Skin of body (tissue), 3 donors: ENCODE measurements at places on chromosomes 4 and X. TPM values are rescaled to one million over a fixed set of nuclear protein-coding genes. Genes with fewer than 3 reads are reported as not detected.

Gene TMEM165
- total RNA-seq = 90.5 TPM

- DNase-seq = no peak
These were observed 41.0 kb downstream of the PRPS1 start for GRCh38 chrX:107669261-107669660.

DNA sequence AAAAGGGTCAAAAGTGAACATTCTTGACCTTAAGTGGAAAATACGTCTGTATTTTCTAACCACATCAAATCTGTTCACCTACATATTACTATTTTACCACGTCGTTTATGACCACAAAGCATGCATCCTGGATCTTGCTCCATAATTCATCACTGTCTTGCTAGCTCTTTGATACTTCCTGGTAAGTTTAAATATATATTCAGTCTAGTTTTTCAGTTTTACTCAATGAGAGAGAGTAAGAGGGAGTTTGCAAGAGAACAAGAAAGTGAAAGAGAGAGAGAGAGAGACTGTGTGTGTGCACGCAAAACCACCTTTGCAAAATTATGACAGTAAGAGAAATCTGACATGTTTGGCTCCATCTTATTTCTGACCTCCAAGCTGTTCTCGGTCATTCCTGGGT lies 173.7 kb upstream of the GALNTL6 start:
- no peak for DNase-seq

- no peak for DNase-seq
These were observed 564 bp downstream of the FAM149A start for GRCh38 chr4:186104890-186105646.

DNA sequence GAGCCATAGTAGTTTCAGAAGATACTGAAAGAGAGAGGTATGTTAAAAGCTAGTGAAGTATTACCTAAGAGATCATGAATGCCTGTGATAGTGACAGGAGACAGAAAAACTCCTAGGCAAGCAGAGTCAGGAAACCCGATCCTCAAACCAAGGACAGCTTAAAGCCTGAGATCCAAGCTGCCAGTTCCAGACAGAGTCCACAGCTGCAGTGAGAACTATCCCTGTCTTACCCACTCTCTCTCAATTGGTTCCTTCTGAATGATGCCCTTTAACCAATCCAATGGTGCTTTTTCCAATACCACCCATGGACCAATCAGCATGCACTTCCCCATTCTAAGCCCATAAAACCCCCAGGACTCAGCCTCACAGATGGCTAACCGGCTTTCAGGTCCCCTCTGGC lies 90.4 kb upstream of the PCDH10 start:
- DNase-seq = no peak

GRCh38 chrX:45712067-45712466 lies 511.4 kb upstream of the DIPK2B start:
- no peak for DNase-seq

DNA sequence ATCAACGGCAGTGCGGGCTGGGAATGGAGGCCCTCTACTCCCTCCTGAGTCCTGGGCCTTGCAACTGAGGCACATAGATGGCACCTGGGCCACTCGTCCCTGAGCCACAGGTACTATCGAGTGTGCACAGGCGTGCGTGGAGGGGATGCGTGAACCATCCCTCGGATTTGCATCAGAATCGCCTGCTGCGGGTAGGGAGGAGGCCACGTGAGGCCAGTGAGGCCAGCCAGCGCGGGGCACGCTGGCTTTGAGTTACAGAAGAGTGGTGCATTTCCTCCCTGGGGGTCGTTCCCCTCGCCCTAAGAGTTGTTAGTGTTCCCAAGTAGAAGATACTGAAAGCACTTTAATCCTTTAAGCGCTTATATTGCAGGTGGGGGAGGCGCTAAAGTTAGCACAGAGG lies 10.6 kb downstream of the ZFP92 start:
- no peak for DNase-seq

DNA sequence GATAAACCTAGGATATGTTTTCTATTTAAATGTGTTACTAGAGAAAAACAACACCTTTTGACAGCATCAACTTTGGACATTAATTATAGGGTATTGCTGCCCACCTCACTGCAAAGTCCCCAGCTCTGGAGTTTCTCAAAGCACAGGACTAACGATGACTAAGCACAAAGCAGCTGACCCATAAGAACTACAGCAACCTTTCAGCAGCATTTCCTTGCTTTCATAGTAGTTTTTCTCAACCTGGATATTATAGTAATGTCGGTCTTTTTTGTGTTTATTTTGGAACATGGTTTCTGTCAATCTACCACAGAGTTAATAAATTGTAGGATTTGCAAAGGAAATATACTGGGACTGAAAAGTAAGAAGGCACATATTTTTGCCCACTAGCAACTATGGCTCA lies 21.5 kb downstream of the HHIP start:
- DNase-seq = no peak

- DNase-seq = no peak
These were observed 36.9 kb downstream of the SORBS2 start for GRCh38 chr4:185774845-185775680.

- no peak for DNase-seq
These were observed 133.8 kb downstream of the ZC4H2 start for GRCh38 chrX:64842492-64842891.

Gene PLK4
- total RNA-seq = 15.4 TPM

DNA sequence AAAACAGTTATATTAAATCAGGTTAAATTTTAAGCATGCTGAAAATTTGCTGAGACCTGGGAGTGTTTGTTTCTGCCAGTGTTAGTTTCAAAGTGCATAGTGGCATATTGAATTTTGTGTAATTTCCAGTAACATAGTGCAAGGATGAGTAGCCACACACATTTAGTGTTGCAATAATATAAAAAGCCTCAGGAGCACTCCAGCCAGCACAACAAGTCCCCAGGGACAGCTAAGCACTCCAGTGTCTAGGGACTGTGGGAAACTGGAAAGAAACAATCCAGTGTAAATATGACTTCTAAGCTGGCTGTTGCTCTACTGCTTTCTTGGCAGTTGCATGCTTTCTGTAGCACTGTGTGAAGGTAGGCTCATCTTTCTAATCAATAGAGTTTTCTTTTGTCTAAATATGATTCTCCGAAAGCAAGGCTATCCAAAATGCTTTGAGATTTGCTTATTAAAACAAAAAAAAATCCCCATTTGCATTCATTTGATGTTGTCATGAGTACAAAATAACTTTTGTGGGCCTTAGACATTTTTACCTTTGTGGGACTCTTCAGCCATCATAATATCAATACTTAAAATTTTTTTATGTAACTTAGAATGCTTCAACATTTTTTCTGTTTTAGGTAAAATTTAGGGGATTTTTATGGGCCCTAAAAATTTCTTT lies 24.2 kb upstream of the CXCL2 start:
- no peak for DNase-seq

Gene NIPAL1
- 9.5 TPM for total RNA-seq

Gene IGFBP7
- total RNA-seq = 85.4 TPM

GRCh38 chr4:108029016-108029720 lies 39.5 kb downstream of the HADH start:
- DNase-seq = no peak

Gene MND1
- 5.7 TPM for total RNA-seq

DNA sequence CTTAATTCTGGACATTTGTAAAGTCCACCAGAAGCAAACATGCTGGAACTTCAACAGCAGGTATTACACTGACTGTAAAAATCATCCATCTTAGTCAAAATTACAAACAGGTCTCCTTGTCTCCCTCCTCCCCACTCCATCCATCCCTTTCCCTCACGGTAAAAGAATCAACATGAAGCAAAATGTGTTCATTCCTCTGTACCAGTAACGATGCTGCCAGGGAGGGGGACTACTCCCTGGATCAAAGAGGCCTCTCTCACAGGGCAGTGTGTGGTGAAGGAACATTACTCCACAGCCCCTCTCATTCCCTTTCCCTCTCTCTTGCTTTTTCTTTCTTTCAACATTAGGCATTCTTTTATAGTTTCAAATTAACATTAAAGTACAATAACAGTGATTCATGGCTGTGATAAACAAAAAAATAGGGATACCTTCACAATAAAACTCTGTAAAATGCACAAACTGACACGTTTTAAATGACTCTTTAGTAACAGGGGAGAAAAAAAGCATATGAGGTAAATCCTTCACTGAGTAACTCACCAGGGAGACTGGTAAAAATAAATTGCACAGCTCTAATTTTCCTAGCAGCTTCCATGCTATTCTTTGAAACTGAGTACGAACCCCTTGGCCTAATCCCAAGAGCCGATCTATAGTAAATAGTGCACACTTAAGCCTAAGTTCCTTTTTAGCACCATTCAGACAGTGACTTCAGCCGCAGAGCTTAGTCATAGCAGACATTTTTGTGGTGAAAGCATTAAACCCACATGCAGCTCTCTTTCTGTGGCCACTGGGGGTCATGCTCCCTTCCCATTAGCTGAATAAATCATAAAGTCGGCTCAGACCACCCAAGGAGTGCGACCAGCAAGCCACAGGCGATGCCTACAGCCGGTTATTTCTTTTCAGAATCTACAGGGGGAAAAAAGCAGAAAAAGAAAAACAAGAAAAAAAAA lies 215.6 kb upstream of the GYPA start:
- peak; percentile 61 for DNase-seq

DNA sequence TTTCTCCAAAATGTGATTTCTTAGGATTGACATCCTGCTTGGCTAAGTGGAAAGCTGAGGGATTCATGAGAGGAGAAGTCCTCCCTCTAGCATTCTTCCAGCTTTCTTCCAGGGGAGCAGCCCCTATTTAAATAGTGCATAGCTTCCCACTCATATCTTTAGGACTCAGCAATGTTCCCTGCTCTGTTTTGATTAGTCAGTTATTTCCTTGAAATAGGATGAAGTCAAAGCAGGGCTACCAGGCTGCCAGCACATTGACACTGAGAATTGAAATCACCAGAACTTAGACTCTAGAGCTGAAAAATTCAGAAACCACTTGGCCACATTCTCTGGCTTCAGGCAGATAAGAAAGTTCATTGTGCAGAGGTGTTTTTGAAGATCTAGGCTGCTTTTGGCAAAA lies 74.7 kb upstream of the SMAD1 start:
- DNase-seq = no peak

DNA sequence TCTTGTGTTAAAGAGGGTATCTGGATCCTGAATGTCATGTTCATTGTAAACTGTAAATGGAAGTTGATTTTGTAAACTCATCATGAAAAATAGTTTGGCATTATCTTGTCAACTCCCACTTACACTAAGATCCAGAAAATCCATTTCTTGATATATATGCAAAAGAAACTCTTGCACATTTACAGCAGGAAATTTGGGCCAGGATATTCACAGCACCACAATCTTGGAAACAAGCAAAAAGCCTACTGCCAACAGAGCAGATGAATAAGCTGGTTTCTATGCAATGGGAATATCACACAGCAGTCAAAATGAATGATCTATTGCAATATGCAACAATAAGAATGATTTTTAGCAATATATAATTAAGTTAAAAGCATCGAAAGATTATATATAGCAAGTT lies 8.6 kb downstream of the GABRA4 start:
- no peak for DNase-seq

DNA sequence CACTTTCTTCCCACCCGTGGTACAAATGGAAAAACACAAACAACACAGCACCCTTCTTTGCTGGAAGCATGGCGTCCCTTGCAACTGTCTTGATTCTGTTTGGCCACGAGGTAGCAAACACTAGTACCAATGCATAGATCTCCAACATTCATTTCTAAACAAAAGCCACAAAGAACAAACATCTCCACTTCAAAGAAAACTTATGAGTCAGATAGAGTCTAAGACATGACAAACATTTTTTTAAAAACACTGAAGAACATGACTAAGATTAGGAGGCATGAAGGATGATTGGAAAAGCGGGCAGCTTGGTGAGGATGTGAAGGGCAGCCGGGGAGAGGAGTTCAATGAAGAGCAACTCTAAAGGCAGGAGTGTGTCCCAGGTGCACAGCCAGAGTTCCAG lies 197.6 kb upstream of the FAM9B start:
- DNase-seq = no peak

Gene CD38
- total RNA-seq = 0.39 TPM

Gene FRMPD3
- total RNA-seq = 0.20 TPM

DNA sequence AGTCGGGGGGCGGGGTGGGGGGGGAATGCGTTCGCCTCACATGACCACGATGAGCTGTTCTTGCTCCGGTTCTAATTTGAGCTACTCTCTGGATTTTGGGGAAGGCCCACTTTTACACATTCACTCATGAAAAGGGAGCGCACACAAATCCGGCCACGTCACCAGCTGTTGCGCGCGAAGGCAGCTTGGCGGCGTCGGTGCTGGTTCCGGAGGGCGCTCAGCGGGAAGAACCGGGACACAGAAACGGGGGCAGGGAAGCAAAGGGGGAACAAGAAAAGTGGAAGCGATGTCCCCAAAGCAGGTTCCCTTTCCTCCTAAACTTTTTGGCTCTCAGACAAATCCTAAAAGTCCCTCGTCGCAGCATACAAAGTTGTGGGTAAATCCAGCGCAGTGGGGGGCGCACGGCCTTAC lies 605 bp downstream of the ANXA5 start:
- peak; percentile 80 for DNase-seq

- no peak for DNase-seq
These were observed 53.8 kb downstream of the RBM47 start for GRCh38 chr4:40575846-40576245.

DNA sequence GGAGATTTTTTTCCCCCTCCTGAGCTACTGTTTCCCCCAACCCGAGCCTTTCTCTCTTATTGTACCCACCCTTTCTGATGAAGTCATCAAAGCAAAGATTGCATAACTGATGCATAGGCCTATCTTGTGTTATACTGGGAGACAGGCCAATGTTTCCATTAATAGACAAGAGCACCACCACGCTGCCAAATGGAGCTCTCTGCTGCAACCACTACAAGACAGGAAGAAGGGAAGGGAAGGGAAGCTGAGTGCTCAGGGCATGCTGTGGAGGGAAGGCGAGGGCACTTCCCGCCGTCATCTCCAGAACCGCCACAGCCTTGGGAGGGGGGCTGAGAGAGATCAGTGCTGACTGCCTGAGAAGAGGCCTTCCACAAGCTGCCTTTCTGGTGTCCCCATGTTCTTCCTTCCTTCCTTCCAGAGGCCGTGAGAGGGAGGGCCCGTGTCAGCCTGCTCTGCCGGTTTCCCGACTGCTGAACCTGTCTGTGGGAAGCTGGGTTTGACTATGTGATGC lies 75.0 kb downstream of the MGST2 start:
- peak; percentile 94 for DNase-seq

- DNase-seq = no peak
These were observed 36.8 kb downstream of the RAP1GDS1 start for GRCh38 chr4:98298022-98298421.

Gene GPR119
- not detected for total RNA-seq

DNA sequence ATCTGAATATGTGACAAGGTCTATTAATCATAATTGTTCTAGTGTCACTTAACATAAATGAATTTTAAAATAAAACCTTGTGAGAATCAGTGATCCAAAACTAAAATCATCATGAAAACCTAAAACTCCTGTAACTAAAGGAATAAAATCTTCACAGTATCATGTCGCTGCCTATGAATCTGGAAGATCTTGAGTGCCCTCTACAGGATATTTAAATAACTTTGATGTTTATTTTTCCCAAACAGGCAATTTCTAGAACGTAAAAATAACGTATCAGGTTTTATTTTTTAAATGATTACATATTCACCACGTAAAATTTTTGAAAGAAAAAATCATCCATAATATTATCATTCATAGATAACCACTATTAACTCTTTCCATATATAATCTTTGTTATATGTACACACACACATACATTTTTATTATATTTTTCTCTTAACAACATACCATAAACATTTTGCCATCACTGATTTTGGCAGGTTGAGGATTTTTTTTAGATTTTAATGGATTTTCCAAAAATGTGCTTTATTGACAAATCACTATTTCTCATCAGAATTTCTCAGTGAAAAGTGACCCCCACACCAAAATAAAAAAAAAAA lies 79.6 kb downstream of the COMMD8 start:
- DNase-seq = peak; percentile 19

Gene EGFL6
- total RNA-seq = 21.2 TPM

Gene FAM47A
- not detected for total RNA-seq

GRCh38 chrX:49039598-49040375 lies 3.4 kb downstream of the TFE3 start:
- DNase-seq = peak; percentile 51
